ENCODE measurements at places on chromosomes 11 and 22.

DNA sequence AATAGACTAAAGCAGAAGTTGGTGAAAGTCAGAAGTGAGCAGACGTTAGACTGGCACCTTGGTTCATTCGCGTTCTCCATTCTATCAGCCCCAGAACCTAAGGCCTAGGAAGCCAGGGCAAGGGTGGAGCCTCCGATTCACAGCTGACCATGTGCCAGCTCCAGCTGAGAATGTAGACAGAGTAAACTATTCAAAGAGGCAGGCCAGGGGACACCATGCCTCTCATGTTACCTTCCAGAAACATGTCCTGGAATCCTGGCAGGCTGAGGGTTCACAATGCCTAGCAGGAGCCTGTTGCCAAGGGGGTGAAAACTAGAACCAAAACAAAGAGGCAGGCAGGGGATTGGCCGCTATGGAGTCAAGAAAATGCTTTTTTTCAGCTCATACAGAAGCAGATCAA, 224.4 kb upstream of the POU2AF2 start:
- no peak for DNase-seq

DNA sequence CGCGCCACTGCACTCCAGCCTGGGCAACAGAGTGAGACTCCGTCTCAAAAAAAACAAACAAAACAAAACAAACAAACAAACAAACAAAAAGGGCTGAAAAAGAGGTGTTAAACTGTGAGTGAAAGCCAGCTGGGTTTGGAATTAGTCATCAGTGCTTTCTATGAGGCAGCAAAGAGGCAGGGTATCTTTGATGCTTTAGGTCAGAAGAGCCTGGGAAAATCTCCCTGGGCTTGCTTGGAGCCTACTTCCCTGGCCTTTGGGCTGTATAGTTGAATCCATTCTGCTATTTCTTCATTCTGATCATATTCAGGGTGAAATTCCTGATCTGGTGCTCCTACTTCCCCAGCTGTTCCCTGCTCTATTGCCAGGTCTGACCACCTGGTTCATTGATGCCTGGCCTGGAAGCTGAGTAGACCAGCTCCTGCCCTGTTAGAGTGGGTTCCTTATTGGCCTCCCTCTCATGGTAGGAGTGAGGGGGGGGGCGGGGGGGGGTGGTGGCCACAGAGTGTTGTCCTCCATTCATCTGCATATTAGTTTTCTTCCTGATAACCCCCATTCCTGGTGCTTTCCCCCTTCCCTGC, 65.6 kb downstream of the INSC start:
- no peak for DNase-seq

DNA sequence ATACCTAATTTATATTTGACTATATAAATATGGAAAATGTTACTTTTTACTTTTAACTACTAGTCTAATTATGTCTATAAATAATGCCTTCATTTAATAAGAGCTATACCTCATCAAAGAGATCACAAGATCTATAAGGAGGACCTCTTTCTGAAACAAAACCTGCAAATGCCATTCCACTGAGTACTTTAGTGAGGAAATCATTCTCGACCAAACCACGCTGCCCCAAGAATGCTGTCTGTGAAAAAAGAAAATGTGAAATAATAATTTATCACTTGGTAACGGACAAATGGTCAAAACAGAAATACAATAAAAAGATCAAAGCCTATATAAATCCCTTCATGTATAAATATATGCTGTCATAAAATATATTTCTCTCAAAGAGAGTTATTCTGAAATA, 301.7 kb downstream of the SBF2 start:
- DNase-seq: no peak

GRCh38 chr11:83881428-83881827, 595.3 kb upstream of the CCDC90B start:
- DNase-seq: no peak

- DNase-seq: no peak
Observed at GRCh38 chr22:44814266-44815098, 62.1 kb downstream of the ARHGAP8 start.

DNA sequence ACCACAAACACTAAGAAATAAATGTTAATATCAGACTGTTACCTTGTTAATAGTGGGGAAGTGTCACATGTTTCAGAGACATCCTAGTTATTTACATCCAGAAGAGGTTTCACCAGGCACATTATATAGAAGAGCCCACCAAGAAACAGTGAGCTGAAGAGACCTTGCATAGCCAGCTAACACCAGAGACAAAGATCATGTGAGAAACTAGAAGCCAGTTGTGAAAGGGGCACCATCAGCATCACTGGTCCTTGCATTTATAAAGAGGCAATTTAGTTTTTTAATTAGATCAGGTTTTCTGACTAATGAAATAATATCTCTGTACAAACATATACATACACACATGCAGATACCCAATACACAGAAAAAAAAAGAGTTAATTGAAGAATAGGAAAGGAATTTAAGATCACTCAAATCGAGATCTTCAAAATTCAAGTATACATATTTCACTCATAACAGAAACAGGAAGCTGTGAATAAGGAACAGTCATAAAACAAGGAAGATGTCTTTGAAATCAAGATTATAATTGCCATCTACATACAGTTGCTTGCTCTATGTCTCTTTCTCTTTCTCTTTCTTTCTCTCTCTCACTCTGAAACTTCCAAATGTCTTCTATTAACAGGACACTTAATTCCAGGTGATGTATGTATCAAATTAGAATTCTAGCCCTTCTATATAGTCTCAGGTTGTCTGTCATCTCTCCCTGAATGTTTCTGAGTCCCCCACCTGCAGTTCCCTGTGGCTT, 348.7 kb downstream of the ETS1 start:
- DNase-seq: no peak

GRCh38 chr11:122655527-122656072, at the start of gene UBASH3B:
UBASH3B (plus strand) TSS chr11:122655722; CDS start chr11:122656050, 328 bp downstream.
- no peak for DNase-seq

Measured in DMS153 (cell line).